Skin of body (tissue), 3 donors: ENCODE measurements at places on chromosomes 4 and X. TPM values are rescaled to one million over a fixed set of nuclear protein-coding genes. Genes with fewer than 3 reads are reported as not detected.

Gene PNMA5
- total RNA-seq, result not detected

Gene CSN3
- total RNA-seq, result not detected

Gene MOB1B
- total RNA-seq, result 23.6 TPM

Gene TMEM255A
- 0.69 TPM for total RNA-seq

Gene IL1RAPL1
- total RNA-seq, result 3.3 TPM

Gene GPR82
- total RNA-seq, result 0.20 TPM

Gene EMCN
- total RNA-seq, result 20.1 TPM

Gene EDA2R
- 0.99 TPM for total RNA-seq

Gene CXCL5
- 0.20 TPM for total RNA-seq

Gene AMTN
- total RNA-seq, result 0.30 TPM

Gene SHOX
- total RNA-seq, result not detected

Gene STS
- 3.6 TPM for total RNA-seq

Gene TCEANC
- total RNA-seq, result 5.3 TPM

Gene MAGEA1
- not detected for total RNA-seq

GRCh38 chrX:103175944-103176753 lies 38.8 kb upstream of the BEX4 start:
- DNase-seq, result no peak

DNA sequence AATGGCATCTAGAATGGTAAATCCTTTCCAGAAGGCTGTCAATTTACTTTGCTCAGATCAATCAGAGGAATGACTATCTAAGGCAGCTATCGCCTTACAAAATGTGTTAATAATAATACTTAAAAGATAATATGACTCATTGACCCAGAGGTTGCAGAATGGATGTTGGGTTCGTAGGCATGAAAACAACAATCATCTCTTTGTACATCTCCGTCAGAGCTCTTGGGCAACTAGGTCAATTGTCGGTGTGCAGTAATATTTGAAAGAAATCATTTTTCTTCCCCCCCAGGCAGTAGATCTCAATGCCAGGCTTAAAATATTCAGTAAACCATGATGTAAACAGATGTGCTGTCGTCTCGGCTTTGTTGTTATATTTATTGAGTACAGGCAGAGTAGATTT lies 165.1 kb downstream of the CAMK2D start:
- DNase-seq, result no peak

DNA sequence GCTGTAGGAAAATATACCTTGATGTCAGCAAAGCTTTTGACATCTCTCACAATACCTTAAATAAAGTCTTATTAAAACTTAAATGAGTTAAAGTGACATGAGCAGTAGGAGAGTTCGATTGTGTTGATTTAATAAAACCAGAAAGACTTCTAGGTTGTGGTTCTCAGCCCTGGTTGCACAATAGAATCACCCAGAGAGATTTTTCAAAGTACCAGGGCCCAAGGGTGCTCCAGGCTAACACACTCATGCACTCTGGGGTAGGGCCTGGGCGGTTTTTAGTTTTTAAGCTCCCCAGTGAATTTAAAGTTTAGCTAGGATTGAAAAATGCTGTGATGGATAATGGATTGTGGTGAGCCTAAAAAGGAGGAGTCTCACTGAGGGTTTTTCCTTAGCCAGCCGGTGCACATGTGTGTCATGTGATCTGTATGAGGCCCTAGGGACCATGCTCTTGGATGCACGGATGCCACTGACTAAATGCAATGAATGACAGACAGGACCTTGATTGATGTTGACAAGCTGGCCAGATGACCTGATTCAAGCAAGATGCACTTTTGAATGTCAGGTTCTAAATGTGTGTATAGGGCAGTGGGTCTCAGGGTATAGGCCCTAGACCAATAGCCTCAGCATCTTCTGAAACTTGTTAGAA lies 185.0 kb downstream of the PTTG2 start:
- DNase-seq, result peak; percentile 83

DNA sequence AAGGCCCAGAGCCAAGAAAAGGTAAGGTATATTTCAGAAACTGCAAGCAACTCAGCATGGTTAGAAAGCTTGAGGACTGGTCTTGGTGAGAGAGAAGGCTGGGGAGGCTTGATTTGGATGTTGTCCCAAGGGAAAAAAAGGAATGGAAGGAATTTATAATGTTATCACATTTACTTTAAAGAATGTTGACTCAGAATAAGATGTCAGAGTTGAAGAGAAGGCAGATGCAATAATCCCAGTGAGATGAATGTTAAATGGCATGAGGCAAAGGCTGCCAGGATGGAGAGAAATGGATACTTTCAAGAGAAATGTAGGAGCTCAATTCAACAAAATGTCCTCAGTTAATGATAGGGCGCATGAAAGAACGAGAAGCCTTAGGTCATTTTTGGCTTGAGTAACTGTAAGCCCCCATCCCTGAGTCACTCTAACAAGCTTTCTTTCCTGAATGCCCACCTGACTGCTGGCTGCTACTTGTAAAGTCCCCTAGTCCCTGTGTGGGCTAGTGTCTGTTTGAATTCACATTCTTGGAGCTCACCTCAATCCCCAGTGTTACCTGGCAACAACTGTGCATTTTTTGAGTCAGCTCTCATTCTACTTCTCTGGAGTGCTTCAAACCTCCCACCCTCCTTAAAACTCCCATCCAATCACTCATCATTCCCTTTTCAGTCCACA lies 103.0 kb upstream of the TAPT1 start:
- no peak for DNase-seq

GRCh38 chr4:115433491-115433890 lies 320.1 kb upstream of the NDST4 start:
- DNase-seq, result no peak

DNA sequence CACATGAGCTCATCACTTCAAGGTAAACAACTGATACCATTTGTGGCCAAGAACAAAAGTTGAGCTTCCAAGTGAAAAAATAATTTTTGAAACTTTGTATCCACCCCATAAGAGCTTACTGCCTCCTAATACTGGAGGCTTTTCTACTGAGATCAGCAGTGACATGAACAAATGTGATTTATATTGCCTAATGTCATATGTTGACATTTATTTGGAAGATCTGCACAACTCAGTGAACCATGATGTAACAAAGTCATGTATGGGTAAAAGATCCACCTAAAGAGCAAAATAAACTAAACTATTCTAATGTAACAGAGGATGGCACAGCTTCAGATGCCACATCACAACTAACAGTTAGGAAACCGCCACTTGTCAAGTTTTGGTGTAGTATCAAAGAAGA lies 65.8 kb downstream of the AFAP1 start:
- peak; percentile 27 for DNase-seq

- no peak for DNase-seq
Observed at GRCh38 chrX:20354505-20354904, 87.8 kb upstream of the RPS6KA3 start.

- no peak for DNase-seq
Observed at GRCh38 chr4:150240011-150240410, 161.8 kb downstream of the DCLK2 start.

DNA sequence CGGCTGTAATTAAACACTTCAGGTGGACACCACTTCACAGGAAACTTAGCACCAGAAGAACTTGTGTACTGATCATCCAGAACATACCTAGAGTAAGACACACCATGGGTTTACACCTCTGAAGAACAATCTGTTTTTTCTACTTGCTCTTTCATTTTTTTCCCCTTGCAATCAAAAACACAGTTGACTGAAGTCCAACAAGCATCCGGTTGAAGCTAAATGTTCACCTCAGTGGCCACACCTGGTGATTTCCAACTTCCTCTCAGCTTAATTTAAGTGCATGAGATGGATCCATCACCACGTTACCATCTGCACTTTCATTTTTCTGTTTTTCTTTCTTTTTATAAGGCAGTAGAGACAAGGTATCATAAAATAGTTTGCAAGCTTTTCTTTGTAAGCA lies 4.9 kb upstream of the TXK start:
- DNase-seq, result no peak

GRCh38 chr4:14165222-14165920 lies 537.8 kb upstream of the BOD1L1 start:
- DNase-seq, result no peak

GRCh38 chr4:106809076-106809475 lies 227.0 kb downstream of the DKK2 start:
- no peak for DNase-seq

- no peak for DNase-seq
Observed at GRCh38 chr4:40687676-40688389, 58.2 kb upstream of the RBM47 start.

DNA sequence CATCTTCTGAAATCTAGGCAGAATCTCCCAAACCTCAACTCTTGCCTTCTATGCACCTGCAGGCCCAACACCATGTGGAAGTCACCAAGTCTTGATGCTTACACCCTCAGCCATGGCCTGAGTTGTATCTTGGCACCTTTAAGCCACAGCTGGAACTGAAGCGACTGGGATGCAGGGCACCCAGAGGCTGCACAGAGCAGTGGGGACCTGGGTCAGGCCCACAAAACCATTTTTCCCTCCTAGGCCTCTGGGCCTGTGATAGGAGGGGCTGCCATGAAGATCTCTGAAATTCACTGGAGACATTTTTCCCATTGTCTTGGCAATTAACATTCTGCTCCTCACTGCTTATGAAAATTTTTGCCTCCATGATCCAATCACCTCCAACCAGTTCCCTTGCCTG lies 1388.5 kb downstream of the ADGRL3 start:
- no peak for DNase-seq

GRCh38 chrX:10197279-10198210 lies 40.8 kb downstream of the CLCN4 start:
- DNase-seq, result no peak

GRCh38 chr4:121786221-121786620 lies 14.9 kb upstream of the EXOSC9 start:
- no peak for DNase-seq

- peak; percentile 83 for DNase-seq
Observed at GRCh38 chr4:94559351-94559806, 107.6 kb downstream of the PDLIM5 start.

DNA sequence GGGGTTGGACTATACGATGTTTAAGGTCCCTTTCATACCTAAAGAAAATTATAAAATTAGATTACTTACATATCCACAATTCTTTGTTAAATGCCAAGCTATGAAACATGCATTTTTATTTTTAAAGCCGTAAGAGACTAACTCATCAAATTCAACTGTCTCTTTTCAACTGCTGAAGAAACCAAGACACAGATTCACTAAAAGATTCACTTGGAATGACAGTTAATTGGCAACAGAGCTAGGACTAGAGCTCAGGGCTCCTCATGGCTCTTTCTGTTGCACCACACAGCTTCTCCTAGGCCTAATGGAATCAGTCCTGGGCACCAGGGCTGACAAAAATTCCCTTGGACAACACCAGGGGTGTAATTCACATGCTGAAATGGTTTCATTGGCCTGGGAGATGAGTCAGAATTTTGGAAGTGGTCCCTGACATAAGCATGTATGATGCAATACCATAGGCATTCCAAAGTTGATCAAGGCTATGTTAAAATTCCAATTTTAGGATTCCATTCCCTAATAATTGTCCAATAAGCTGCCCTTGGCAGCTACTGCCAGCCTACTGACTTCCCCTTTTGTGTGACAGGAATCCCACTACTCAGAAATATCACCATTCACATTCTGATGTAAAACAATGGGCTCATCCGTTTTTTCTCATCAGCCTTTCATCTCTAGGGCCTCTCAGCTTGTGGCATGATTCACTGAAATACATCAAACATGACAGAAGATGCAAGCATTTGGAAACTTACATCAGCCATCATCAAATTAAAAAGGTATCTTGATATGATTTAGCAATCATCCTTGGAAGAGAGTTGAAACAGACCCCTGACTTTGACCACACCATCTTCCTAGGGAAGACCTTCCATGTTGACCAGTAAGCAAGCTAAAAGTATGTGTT lies 54.2 kb downstream of the PLAC1 start:
- DNase-seq, result peak; percentile 77

GRCh38 chr4:102575369-102576129 lies 74.4 kb downstream of the NFKB1 start:
- no peak for DNase-seq

GRCh38 chr4:12122316-12122715 lies 693.6 kb upstream of the HS3ST1 start:
- no peak for DNase-seq

GRCh38 chrX:40117715-40118285 lies 20.0 kb upstream of the BCOR start:
- DNase-seq, result no peak

GRCh38 chr4:57195622-57196021 lies 85.4 kb upstream of the IGFBP7 start:
- no peak for DNase-seq

DNA sequence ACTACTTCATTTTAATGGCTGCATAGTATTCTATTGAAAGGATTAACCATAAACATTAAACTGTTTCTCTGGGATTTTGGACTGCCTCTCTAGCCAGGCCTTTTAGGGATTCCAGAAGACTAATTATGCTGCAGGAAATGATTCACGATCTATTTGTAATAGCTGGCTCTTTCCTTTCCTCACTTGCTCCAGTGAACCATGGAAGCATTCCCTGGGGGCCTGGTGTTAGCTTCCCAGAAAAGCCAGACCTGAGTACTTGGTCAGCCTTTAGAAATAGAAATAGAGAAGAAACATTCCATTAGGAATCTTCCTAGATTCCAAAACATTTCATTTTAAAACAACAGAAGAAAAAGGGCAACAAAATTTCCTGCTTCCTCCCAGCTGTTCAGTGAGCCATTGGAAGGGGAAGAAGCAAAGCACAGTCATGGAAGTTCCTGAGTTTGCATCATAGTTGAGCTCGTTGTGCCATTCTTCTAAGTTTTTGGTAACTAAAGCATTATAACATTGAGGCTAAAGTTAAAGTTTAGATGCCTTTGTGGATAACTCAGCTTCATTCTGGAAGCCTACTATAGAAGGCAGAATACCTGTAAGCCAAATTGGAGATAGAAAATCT lies 83.5 kb downstream of the NPNT start:
- no peak for DNase-seq

- DNase-seq, result peak; percentile 11
Observed at GRCh38 chr4:173252024-173252935, 81.9 kb downstream of the HMGB2 start.

DNA sequence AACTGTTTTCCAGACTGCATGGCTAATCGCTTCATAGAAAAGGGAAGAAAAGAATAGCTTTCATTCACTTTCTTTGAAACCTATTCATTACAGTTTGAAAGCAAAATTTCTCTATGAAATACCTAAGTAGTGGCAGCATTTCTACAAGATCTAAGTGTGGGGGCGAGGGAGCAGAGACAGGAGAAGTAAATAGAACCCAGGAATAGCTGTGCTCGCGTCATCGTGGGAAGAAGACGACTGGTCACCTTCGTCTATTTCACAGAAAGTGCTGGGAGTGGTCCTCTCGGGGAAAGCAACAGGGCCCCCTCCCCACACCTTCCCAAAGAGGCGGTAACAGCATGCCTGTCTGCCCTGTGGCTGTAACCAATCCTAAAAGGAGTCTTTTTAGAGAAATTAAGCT lies 169.9 kb upstream of the NOCT start:
- DNase-seq, result no peak

- no peak for DNase-seq
Observed at GRCh38 chr4:3514221-3514780, 17.9 kb downstream of the LRPAP1 start.

DNA sequence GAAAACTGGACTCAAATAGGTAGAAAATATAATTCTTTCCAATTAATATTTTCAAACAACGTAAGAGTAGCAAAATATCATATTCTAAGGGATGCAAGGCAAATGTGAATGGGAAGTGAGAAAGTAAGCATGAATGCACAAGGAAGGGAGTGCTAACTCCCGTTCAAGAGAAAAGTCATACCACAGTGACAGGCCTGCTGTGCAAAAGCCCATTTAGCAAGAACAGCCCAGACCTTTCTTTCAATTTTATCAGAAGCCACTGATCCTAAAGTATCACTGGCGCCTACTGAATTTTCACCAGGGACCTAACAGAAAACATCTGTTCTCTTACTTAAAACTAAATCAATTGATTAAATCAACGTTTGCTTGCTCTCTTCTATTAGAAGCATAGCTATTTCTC lies 157.9 kb upstream of the DKK2 start:
- no peak for DNase-seq
